IPS DF 6.9 (cell line): ENCODE measurements at places on chromosomes 13 and 19.
A peak's percentile ranks its signal among the peaks of the same experiment; 100 is the strongest.

DNA sequence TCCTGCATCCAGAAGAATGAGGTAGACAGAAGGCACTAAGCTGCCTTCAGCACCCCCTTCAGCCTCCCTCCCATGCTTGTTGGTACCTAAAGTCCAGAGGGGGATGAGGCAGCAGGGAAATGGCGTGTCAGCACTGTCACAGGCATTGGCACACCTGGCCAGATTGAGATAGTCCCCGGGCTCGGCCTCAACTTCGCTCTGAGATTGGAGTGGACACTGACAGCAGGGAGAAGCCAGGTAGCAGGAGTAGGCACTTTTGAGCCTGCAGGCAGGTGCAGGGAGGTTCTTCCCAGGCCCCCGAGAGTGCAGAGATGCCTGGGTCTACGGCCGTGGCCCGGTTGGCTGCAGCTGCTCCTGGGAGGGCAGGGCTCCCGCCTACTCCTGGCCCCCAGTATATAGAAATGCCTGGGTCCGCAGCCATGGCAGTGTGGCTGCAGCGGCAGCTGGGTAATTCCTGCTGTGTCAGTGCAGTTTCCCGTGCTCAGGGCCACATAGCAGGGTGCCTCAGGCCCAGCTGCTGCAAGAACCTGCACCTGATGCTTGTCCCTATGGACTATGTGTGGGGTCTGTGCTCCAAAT, 160.3 kb downstream of the SLITRK6 start:
- H3K4me1 ChIP-seq: no peaks in the 10 kb centered on the region
- DNase-seq: no peak
- H3K27ac ChIP-seq: no peak overlapping the region
- H3K27me3 ChIP-seq: no peaks in the 10 kb centered on the region
- no peak overlapping the region for H3K4me3 ChIP-seq

DNA sequence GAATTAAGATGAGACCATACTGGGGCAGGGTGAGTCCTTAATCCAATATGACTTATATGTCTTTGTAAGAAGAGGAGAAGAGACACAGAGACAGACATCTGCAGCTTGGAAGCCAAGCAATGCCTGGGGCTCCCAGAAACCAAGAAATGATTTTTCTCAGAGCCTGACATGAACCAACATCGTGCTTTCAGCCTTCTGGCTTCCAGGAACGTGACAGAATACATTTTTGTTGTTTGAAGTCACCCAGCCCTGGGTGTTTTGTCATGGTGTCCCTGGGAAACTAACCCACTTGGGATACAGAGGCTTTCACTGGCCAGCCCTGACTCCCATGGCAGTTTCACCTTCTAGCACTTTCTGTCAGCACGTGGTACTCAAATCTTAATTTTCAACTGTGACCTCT, 95.3 kb upstream of the SLC10A2 start:
- no peak for DNase-seq
- no peaks in the 10 kb centered on the region for H3K27me3 ChIP-seq
- no peaks in the 10 kb centered on the region for H3K36me3 ChIP-seq
- no peak overlapping the region for H3K4me3 ChIP-seq

DNA sequence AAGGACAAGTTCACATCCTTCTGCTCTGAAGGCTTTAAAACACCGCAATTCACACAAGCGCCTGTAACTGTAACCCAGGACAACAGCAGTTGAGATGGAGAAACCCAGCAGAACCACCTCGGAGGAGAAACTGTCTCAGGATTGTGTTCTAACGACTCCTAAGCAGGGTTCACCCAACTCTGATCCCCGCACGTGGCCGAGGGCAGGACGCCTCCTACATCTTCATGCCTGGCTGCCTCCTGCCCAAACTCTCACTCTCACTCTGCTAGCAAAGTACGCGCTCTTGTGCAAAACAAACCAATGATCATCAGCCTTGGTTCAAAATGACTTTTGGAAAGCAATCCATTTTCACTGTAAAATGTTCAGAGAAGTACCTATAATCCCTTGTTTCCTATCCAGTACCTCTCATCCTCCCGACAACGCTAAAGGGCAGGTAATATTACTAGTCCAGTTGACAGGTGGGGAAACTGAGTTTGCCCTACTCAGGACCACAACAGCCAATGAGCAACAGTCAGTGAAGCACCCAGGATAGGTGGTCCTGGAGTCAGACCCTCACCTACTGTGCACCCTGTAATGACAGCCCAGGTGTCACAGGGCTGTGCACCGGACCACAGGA, 25.6 kb downstream of the EPS15L1 start:
- no peaks in the 10 kb centered on the region for H3K27me3 ChIP-seq
- H3K27ac ChIP-seq: no peak overlapping the region
- H3K4me1 ChIP-seq: peaks cover 7% of the 10 kb centered on the region
- no peaks in the 10 kb centered on the region for H3K36me3 ChIP-seq
- no peak for DNase-seq
- H3K4me3 ChIP-seq: no peak overlapping the region

DNA sequence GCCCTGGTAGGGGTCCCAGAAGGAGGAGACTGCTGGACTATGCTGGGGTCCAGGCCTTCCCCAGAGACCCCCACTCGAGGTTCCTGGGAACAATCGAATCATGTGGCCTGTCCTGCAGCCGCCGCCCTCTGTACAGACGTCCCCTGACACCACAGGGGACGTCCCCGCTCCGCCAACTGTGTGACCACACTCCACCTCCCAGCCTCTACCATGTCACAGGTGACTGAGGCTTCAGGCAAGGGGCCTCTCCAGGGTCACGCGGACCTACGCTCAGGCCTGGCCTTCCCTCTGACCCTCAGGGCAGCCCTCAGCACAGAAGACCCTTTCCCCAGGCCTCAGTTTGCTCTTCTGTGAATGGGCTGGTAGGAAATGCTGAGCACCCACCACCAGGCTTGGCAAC, 13.1 kb upstream of the TMEM161A start:
- no peaks in the 10 kb centered on the region for H3K27me3 ChIP-seq
- H3K4me3 ChIP-seq: no peak overlapping the region
- H3K27ac ChIP-seq: no peak overlapping the region
- no peaks in the 10 kb centered on the region for H3K36me3 ChIP-seq

DNA sequence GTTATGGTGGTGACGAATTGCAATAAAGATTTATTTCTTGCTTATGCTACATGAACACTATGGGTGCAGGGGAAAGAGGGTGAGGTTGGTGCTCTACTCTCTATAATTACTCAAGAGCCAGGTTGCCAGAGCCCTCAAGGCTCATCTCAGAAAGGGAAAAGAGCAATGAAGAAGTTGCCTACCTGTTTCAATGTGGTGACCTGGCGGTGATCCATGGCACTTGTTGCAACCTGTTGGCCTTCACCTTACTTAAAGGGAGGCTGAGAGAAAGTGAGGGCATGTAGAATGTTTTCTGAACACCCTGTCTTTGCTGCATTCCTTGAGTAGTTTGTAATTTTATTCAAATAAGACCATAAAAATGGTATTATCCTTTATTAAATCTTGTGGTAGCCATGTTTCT, 394.4 kb downstream of the GPC6 start:
- H3K27me3 ChIP-seq: no peaks in the 10 kb centered on the region
- no peak overlapping the region for H3K4me3 ChIP-seq
- H3K4me1 ChIP-seq: peaks cover 2% of the 10 kb centered on the region; the same call in 1 of the 2 replicates
- DNase-seq: no peak
- no peaks in the 10 kb centered on the region for H3K36me3 ChIP-seq

GRCh38 chr13:31424130-31424729, 224.5 kb downstream of the B3GLCT start:
- H3K4me1 ChIP-seq: no peaks in the 10 kb centered on the region
- DNase-seq: peak; percentile 63
- no peaks in the 10 kb centered on the region for H3K36me3 ChIP-seq
- H3K27me3 ChIP-seq: no peaks in the 10 kb centered on the region

DNA sequence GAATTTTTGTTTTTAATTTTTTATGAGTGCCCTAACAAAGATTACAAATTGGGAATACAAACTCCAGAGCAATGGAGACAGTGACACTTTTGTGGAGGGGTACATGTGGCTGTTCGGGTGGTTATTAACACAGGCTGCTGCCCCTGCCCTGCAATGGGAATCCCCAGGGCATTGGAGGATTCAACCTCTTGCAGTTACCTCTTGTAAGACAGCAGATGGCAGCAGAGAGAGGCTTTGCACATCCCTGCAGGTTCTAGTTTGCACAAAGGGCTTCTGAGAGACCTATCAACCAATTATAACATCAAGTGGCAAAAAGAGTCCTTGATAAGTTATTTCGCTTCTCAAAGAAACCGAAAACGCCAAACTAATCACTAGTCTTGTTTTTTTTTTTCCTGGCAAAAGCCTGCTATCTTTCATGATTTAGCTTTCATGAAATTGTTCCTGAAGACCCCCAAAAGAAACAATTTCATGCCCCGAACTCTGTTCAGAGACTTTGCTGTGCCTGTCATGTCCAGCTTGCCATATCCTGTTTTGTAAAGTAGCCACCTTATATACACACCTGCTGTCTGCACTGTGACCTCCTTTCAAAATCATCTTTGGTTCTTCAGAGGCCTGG, 10.4 kb downstream of the GJB2 start:
- H3K36me3 ChIP-seq: no peaks in the 10 kb centered on the region
- H3K27ac ChIP-seq: no peak overlapping the region
- DNase-seq: no peak
- no peaks in the 10 kb centered on the region for H3K4me1 ChIP-seq
- no peak overlapping the region for H3K4me3 ChIP-seq

- H3K36me3 ChIP-seq: peaks cover 3% of the 10 kb centered on the region
- H3K4me1 ChIP-seq: peaks cover 16% of the 10 kb centered on the region
- no peak for DNase-seq
- no peak overlapping the region for H3K27ac ChIP-seq
- H3K4me3 ChIP-seq: no peak overlapping the region; the same call in 1 of the 2 replicates
- H3K27me3 ChIP-seq: no peaks in the 10 kb centered on the region
Measured at GRCh38 chr13:114119196-114119595, 13.2 kb downstream of the RASA3 start.

DNA sequence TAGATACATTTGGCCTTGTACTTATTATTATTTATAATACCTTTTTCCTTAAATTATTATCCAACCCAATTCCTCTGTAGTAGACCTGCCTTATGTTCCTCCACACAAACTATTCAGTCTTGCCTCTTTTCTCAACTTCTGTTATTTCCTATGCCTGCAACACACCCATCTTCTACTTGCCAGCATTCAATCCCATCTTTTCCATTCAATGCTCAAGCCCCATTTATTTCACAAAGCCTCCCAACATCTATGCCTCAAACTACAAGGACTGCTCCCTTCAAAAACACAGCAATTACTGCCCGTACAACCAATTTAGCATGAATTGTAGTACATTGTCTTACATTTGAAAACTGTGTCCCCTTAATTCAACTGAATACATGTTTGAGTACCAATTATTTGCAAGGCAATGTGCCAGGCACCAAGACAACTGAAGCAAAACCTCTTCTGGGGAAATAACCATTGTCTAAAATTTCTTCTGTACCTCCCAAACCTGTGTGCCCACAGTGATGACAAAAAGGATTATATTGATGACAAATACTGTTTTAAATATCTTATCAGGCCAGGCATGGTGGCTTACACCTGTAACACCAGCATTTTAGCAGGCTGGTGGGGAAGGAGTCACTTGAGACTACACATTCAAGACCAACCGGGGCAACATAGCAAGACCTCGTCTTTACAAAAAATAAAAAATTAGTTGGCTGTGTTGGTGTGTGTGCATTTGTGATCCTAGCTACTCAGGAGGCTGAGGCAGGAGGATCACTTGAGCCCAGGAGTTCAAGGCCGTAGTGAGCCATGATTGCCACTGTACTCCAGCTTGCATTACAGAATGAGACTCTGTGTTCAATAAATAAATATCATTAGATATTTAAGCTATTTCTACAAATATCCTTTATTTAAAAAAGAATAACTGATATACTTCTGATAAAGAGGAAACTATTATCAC, 35.1 kb downstream of the ELF1 start:
- no peak overlapping the region for H3K4me3 ChIP-seq
- no peaks in the 10 kb centered on the region for H3K27me3 ChIP-seq

DNA sequence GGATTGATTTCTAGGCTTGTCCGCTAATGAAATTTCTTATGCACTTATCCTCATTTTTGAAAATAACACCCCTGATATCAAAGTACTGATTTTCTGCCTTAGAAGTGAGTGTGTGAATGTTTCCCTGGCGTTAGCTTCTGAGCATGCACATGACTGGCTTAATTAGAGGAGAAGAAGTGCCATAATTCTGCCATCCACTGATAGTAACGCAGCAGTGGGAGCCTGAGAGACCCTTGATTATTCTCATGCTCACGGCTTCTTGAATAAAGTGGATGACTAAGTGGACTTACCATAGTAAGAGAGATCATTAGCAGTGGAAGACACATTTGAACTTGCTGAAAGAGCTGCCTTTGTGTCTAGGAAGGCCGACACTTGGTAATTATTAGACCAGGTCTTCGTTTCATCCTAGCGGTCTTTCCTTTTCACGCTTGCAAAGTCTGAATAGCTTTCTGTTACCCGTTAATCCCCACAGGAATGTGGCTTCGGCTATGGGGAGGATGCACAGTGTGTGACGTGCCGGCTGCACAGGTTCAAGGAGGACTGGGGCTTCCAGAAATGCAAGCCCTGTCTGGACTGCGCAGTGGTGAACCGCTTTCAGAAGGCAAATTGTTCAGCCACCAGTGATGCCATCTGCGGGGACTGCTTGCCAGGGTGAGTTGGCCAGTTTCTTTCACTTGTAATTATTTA, 45.3 kb downstream of the TNFRSF19 start:
- H3K27ac ChIP-seq: no peak overlapping the region
- no peaks in the 10 kb centered on the region for H3K4me1 ChIP-seq
- no peaks in the 10 kb centered on the region for H3K27me3 ChIP-seq
- H3K36me3 ChIP-seq: no peaks in the 10 kb centered on the region
- no peak for DNase-seq
- no peak overlapping the region for H3K4me3 ChIP-seq

GRCh38 chr19:39052243-39052746, 19.9 kb upstream of the FBXO27 start:
- H3K27ac ChIP-seq: no peak overlapping the region
- H3K27me3 ChIP-seq: no peaks in the 10 kb centered on the region
- no peak overlapping the region for H3K4me3 ChIP-seq

DNA sequence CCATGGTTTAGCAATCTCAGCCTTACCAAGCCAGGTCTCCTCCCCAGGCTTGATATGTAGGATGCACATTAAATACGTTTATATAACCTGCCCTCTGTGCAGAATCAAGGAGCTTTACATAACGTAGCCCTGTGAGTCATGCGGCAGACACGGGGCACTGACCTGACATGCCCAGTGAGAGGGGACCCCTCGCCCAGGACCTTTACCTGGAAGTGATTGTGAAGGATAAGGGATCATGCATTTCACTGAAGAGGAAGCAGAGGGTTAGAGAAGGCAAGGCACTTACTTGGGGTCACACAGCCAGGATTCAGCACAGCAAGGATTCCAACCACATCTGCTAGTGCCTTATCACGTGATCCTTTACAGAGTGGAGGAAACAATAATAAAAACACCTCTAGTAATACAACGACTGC, 18.9 kb upstream of the FOSB start:
- no peaks in the 10 kb centered on the region for H3K36me3 ChIP-seq
- no peak overlapping the region for H3K4me3 ChIP-seq
- DNase-seq: no peak
- peaks cover 2% of the 10 kb centered on the region; the same call in 1 of the 2 replicates for H3K27me3 ChIP-seq

DNA sequence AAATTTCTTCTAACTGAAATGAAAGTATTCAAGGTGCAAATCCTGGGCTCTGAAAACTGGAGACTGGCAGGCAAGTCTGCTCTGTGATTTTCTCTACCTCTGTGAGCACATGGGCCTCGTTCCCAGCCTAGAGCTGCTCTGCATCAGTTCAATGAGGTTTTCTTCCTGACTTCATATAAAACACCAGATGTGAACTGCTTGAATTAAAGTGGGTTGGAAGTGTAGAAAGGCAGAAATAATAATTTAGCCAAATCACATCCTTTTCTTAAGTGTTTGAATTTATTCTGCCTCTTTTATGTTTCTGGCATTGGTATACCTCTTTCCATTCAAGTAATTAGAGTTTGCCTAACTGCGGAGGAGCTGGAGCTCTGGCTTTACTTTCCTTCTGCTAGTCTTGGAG, 540.8 kb downstream of the OLFM4 start:
- no peaks in the 10 kb centered on the region for H3K36me3 ChIP-seq
- H3K4me3 ChIP-seq: no peak overlapping the region
- DNase-seq: no peak
- no peak overlapping the region for H3K27ac ChIP-seq
